OCI-LY7 (cell line): ENCODE measurements at places on chromosomes 5 and 9.

DNA sequence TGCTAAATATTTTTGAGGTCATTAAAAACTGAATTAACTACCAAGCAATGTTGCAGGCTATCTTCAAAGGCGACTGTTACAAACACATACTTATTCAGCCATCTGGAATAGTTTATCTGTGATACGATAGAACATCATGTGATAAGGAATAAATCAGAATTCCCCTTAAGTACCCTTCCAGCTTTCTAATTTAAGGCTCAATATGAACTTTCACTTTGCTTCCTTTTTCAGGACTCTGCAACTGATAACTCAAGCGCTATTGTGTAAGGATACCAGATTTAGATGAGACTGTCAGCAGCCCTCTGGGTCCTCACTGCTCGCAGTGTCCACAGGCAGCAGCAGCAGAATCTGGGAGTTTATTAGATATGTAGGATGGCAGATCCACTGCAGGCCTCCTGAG is 416.3 kb downstream of the SPATA31D1 start:
- no peak for DNase-seq

DNA sequence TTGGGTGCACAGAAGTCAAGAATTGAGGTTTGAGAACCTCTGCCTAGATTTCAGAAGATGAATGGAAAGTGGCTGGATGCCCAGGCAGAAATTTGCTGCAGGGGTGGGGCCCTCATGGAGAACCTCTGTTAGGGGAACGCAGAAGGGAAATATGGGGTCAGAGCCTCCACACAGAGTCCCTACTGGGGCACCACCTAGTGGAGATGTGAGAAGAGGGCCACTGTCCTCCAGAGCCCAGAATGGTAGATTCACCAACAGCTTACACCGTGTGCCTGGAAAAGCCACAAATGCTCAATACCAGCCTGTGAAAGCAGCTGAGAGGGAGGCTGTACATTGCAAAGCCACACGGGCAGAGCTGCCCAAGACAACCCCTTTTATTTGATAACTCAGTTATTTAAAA is 383.5 kb downstream of the TLE4 start:
- DNase-seq: peak; percentile 3

DNA sequence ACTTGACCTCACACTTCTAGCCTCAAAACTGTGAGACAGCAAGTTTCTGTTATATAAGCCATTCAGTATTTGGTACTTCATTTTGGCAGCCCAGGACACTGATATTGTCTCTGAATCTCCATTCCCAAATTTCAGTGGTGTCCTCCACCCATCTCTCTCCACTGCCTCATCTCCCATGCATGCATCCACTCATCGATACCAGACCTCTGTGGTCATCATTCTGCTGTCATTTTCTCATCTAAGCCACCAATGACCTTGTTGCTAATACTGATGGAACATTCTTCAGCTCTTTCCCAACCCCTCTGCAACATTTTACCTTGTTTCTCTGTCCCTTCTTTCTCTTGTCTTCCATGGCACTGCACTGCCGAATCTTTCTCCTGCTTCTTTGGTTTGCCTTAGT is 221.8 kb downstream of the SNX18 start:
- DNase-seq: no peak

DNA sequence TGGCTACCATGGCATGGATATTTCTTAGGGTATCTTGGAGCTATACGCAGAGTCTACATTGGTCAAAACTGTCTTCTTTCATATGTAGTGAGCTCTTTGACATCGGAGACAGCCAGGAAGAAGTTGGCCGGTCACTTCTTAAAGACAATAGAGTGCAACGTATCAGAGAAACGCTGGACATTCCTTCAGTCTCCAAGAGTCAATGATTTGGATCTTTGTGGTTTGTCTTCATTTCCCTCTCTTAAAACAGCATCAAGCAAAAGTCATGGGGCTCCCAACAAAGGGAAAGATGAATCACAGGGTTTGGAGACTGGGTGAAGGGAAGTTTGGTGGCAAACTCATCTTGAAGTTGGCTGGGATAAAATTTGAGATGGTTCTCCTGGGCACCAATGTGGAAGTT is 320.1 kb downstream of the AGTPBP1 start:
- DNase-seq: no peak

GRCh38 chr9:91740701-91741100 is 209.3 kb downstream of the ROR2 start:
- no peak for DNase-seq

DNA sequence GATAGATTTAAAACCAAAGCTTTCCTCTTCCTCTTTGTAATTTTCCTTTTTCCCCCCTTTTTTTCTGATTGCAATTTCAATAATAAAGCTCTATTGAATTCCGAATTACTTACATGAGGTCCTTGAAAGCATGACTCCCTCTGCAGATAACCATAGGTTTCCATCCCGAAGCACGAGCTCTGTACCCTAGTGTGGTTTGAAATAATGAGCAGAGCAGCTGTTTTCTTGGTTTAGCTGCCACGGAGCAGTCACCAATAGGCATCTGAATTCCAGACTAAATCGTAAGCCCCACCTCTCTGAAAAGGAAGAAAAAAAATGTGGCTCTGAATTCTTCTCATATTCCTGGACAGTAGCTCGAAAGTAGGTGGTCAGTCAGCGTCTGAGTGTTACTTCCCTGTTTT is 18.5 kb upstream of the GNE start:
- DNase-seq: no peak

DNA sequence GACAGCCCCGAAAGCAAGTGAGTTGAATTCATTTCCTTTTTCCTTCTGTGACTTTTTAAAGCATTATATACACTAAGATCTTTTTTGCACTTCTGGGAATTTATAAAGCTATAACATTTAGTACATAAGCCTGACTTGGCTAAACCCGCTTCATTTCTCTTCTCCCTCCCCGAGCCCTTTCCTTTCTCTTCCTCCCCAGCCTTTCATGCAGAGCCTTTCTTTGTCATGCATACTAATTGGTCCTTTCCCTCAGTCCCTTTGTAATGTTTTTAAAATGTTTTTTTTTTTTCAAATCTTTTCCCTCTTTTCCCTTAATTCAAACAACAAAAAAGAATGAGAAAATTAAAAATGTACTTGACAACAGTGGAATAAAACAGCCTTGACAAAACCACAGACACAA is 246.4 kb downstream of the PSAT1 start:
- DNase-seq: no peak

- DNase-seq: peak; percentile 34
Measured at GRCh38 chr5:141223112-141223783, at the start of gene PCDHB14. TSS of gene PCDHB14 (plus strand) at chr5:141223343. CDS start at chr5:141223506, 163 bp downstream.

DNA sequence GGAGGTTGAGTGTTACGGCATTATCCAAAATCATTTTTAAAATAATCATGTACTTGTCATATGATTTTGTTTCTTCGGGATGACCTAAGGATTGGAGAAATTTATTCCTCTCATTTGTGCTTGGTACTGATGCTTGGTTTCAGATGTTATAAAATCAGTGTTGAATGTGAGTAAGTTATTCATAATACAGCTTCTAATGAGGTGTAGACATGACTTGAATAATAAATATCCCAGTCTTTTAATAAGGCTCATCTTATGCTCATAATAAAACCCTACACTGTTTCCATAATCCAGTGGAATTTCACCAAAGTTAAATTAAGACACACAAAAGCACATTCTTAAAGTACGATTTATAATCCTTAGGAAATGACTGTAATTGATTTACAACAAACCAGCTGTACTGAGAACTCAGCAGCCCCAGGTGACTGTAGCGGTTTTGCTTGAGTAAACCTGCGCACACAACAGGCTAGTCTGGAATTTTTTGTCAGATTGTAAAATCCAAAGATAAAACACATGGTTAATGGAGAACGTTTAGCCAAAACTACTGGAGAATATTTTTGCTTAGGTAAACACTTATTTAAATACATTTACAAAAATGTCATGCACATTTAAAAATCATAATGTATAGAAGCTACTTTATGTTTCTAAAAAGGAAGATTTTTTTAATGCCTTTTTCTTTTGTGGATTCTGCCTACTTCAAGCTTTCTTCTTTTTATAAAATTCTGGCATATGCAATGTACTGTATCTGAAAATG is 609.8 kb upstream of the GRAMD2B start:
- no peak for DNase-seq

DNA sequence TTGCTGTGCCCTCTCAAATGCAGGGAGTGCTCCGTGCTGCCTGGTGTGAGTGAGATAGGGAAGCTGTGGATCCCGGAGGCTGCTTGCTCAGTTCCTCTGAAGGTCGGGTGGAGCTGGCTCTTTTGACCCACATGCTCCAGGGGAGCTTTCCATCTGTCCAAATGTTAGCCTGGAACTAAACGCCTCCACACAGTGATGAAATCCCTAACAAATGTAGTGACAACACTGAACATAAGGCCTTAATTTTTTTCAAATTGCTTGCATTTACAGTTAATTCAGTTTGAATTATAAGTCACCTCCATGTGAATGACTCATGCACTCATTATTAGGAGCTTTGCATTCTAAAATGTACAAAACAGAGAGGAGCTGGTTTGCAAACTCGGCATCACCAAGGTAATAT is 27.0 kb downstream of the PRDM6 start:
- DNase-seq: no peak

DNA sequence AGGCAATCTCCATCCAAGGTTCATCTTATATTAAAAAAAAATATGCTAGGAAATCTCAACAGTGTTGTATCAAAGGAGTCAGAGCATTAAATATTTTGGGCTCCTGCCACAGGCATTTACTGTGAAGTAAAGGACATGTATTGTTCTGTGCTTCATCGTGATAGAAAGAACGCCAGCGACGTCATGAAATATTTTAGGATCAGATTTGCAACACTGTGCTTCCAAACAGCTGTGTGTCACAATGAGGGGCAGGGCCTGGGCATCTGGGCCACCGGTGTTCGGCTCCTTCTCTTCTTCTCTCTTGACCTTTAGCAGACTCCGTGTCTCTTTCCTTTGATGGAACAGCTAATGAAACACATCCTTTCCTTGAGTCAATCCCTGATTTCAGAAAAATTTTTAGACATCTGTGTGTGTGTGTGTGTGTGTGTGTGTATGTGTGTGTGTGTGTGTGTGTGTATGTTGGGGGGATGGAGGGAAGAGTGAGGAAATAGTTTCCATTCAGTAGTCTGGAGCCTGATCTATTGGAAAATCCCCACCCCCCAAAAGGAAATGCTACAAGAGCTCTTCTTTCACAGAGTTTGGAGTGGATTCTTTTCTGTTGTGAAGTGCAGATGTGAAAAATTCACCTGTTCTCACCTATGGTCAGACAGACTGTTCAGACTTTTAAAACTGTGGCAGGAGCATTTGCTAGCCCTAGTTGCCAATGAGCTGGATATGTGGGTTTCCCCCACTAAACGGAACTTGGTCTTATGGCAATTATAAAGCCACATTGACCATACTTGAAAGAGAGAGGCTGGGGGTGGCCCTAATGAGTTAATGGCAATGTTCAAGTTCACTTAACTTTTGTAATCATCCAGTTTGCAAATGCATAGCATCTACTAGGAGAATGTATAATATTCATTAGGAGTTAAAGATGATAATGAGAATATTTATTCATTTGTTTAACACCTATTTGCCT is 18.1 kb upstream of the TNC start:
- DNase-seq: no peak

- DNase-seq: no peak
Measured at GRCh38 chr5:102545175-102545574, 46.4 kb upstream of the SLCO6A1 start.

- no peak for DNase-seq
Measured at GRCh38 chr9:111161015-111161415, 122.7 kb upstream of the LPAR1 start.
